Non-pigmented ciliary epithelial cell (primary cell): ENCODE measurements at places on chromosomes 7 and 10.

DNA sequence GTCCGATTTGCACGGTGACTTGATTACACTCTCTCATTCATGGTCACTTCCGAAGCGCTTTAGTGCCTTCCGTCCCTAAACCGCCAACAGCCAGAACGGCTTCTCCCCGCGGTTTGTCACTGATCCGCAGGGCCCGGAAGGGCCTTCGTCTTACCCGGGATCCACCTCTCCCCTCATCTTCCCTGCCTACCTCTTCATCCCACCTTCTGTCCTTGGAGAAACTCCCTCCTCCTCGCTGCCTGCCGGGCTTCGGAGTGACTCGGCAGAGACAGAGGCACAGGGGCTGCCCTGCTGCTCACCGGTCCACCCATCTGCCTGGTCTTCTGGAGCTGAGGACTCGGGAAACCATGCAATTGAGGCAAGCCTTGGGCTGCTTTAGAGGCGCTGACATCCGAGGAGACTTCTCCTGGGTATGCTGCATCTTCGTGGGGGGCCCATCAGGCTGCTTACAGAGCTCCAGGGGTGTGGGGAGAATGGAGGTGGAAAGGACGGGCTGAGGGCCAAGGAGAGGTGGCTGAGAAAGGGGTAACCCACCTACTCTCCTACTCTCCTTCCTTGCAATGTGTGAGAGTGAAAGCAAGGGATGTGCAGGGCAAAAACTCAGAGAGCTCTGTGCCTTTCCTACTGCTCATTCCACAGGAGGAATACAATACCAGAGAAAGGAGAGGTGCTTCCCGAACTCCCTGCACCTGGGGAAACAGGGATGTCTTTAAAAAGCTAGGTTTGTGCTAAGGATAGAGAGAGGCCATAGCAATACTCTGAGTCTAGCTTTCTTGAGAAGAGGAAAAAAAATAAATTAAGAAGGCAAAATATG, 1.0 kb upstream of the HOXA11 start:
- DNase-seq, result no peak

DNA sequence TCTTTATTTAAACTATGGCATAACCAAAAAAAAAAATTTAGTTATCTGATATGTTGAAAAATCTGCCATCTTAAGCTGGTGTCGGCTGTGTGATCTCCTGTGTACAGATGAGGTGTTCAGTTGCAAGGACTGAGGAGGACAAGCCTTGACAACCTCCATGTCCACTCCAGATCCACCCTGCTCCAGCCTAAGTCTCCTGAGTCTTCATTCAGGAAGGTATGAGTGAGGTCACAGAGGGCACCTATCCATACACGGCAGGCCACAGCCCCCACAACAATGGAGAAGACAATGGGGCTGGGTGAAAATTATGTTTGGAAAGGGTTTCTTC, 16.1 kb downstream of the TARP start:
- DNase-seq, result no peak

DNA sequence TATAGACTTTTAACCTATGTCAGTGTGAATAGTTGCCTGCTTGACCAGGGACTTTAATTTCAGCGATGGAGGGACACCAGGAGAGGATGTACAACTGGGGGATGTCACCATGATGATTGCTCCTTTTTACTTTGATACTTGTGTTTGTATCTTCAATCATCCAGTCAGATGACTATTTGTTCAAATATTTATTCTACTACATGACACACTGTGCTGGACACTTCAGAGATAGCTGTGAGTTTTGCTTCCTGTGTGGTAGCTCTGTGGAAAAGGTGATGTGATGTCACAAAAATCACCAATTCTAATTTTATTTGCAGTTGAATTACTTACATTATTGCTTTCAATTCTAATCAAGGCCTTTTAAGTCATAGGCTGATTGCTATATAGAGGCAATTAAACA, 62.7 kb upstream of the CREB5 start:
- DNase-seq, result no peak

- no peak for DNase-seq
Observed at GRCh38 chr10:7317786-7318446, 92.9 kb downstream of the SFMBT2 start.

GRCh38 chr10:119737823-119738222, 12.0 kb downstream of the INPP5F start:
- DNase-seq, result peak; percentile 72

GRCh38 chr7:112001091-112001826, 204.9 kb downstream of the DOCK4 start:
- DNase-seq, result peak; percentile 76

DNA sequence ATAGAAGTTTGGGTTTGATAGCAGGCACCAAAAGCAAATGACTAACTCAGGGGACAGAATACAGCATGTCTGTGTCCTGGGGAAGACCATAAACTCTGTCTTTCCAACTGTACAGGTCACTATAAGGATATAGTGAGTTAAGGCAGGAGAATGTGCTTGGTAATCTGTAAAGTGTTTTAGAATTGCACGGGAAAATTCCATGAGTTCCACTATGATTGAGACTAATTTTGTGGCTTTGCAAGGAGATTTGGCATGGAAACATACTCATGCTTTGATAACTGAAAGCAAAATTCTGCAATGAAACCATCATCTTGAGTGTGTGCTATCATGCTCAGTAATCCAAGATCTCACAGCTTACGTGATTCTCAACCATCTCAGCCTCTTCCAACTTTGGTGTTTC, 152.6 kb downstream of the PKD1L1 start:
- peak; percentile 85 for DNase-seq

DNA sequence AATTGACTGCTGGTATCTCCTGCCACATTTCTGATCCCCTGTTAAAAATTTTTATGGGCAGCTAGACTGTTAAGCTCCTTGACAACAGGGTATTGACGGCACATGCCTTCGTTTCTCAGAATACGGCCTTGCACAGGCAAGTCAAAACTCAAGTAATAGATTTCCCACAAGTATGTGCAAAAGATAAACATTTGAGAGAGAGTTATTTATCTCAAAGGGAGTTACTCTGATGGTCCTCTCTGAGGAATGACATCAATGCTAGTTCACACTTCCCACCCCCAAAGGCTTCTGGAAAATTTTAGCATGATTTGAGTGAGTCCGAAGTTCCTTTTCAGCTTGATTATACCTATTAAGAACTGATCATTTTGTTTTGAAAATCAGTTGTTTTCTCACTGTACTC, 71.9 kb downstream of the JCAD start:
- no peak for DNase-seq

- peak; percentile 65 for DNase-seq
Observed at GRCh38 chr10:58919927-58920654, 256.4 kb upstream of the PHYHIPL start.

- DNase-seq, result no peak
Observed at GRCh38 chr7:44373418-44373740, 48.0 kb upstream of the CAMK2B start.

DNA sequence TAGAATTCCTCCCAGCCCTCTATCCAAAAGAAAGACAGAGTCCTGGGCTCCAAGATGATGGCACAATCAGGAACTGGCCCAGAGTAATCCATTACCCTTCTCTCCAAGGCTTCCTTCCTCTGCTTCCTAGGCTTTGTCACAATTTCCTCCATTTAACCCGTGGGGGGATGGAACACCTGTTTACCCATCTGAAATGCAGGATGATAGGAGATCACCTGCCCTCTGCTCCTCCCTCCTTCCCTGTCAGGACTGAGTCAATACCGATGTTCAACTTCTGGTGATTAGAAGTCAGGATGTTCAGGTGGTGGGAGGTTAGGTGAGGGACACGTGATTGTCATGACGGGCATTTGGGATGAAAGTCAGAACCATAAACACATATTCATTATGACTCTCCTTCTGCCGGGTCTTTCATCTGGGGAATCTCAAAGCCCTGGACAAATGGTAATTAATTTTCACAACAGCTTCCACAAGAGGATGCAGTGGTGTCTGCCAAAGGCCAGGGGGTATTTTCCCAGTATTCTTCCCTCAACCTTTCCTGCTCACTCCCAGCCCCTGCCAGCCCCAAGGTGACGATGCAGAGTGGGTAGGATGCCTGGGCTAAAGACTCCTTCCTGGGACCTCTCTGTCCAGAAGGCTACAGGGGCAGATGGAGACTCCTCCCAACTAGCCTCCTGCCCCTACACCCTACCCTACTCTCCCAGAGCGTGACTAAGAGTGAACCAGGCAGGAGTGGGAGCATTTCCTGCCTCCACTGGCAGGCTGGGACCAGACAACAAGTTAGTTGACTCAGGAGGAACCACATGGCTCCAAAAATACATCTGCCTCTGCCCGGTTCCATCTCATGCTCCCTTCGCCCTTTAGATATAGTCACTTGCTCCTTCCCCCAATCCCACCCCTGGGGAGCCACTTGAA, 27.9 kb downstream of the DUSP5 start:
- DNase-seq, result no peak

DNA sequence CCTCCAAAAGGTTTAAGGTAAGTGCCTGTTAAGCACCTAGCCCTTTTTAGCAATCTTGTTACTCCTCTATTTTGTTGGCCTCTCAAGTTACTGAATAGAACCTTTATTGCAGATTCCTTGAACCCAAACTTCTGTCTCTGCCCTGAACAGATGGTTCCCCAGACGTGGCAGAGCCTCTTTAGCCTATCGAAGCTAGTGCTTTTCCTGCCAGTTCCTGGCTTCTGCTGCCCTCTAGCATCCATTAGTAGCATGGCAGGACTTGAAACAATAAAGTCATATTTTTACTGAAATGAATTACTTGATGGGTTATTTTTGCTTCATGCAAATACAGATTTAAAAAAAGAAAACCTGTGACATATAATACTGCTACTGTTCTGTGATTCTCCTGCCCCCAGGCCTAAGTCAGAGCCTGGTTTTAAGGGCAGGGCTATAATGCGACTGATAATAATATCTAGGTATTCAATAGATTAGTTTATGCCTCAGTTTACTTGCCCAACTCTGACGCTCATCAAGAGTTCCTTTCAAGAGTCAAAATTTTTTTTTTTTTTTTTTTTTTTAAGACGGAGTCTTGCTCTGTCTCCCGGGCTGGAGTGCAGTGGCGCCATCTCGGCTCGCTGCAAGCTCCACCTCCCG, 84.3 kb upstream of the PHF14 start:
- DNase-seq, result peak; percentile 4

- no peak for DNase-seq
Observed at GRCh38 chr7:36597090-36597773, 127.1 kb downstream of the AOAH start.

GRCh38 chr7:157389951-157390730, 53.3 kb downstream of the DNAJB6 start:
- DNase-seq, result no peak

- DNase-seq, result no peak
Observed at GRCh38 chr10:132838346-132838970, 52.5 kb upstream of the NKX6-2 start.

GRCh38 chr10:109912335-109913281, 10.7 kb downstream of the XPNPEP1 start:
- DNase-seq, result no peak

GRCh38 chr10:28915989-28916588, 238.8 kb downstream of the BAMBI start:
- no peak for DNase-seq

- no peak for DNase-seq
Observed at GRCh38 chr7:935164-935873, 19.2 kb downstream of the ADAP1 start.

- no peak for DNase-seq
Observed at GRCh38 chr10:18133046-18133445, 7.2 kb upstream of the CACNB2 start.

GRCh38 chr10:79262959-79263746, 84.1 kb upstream of the PPIF start:
- no peak for DNase-seq

GRCh38 chr10:129707406-129708388, 240.7 kb downstream of the MGMT start:
- DNase-seq, result no peak

DNA sequence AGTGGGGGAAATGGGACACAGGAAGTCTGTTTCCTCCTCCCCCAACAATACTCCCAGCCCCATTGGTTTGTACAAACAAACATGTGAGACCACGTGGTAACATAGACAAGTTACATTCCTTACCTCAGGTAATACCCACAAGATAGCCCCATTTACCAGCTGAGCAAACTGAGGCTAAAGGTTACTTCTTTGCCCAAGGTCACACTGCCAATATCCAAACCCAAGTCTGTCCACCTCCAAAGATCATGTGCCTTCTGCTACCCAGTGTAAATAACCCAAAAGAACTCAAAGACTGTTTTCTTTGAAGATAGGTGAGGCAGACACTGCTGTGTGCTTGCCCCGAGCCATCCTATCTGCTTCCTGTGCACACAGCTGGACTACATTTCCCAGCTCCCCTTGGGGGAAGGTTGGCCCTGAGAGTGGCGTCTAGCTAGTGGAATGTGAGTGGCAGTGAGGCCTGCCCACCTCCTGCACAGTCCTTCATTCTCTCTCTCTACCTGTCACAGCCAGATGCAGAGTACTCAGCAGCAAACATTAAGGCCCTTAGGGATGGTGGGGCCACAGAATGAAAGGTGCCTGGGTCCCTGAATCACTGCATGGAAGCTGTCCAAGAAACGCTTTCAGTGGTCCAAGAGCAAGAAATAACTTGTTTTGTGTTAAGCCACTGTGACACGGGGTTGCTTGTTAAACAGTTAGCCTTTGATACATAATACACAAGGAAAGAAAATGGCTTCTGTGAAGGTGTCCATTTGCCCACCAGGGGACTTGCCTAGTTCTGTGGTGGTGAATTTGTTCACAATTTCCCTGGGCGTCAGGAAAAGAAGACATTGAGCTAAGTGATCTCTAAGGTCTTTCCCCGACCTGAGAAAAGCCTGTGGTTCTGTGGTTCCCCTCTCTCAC, 257.7 kb upstream of the NFE2L3 start:
- no peak for DNase-seq

DNA sequence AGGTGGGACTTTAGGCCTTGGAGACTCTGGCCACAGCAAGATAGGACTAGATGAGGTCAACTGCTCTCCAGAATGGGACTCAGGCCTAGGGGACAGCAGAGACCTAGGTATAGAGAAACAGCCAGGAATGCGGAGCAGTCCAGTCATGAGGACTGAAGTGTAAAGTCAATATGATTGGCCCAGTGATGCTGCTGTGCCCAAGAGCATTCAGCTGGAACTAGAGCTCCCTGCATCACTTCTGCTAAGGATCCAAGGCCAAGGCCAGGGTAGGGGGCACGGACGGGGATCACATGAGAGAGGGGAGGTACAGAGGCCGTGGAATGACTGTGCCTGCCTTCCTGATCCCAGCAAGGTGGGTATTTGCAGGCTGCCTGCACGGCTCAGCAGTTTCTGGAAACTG, 237.9 kb downstream of the FRMD4A start:
- DNase-seq, result no peak

GRCh38 chr7:115940460-115941060, 90.0 kb downstream of the TFEC start:
- no peak for DNase-seq

- DNase-seq, result no peak
Observed at GRCh38 chr10:84845628-84846261, 517.4 kb downstream of the CCSER2 start.

DNA sequence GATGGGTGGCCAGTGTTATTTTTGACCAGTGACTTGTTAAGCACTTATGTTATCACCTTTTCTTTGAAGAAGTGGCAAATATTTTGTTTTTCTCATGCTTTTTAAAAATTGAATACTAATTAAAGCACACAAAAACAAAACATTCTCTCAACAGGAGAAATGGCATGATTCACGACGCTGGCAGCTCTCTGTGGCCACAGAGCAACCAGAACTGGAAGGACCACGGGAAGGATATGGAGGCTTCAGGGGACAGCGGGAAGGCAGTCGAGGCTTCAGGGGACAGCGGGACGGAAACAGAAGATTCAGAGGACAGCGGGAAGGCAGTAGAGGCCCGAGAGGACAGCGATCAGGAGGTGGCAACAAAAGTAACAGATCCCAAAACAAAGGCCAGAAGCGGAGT, 6.2 kb upstream of the KIFBP start:
- DNase-seq, result no peak

- DNase-seq, result no peak
Observed at GRCh38 chr10:120530699-120531098, 73.7 kb downstream of the PLPP4 start.

GRCh38 chr7:141055146-141055545, 18.7 kb upstream of the TMEM178B start:
- no peak for DNase-seq
